Activated CD4-positive, CD25-positive, alpha-beta regulatory T cell treated with anti-CD3 and anti-CD28 coated beads, Interleukin-2, amount 50 U/mL, for 72 hours (primary cell): ENCODE measurements at places on chromosomes 3 and 15.

DNA sequence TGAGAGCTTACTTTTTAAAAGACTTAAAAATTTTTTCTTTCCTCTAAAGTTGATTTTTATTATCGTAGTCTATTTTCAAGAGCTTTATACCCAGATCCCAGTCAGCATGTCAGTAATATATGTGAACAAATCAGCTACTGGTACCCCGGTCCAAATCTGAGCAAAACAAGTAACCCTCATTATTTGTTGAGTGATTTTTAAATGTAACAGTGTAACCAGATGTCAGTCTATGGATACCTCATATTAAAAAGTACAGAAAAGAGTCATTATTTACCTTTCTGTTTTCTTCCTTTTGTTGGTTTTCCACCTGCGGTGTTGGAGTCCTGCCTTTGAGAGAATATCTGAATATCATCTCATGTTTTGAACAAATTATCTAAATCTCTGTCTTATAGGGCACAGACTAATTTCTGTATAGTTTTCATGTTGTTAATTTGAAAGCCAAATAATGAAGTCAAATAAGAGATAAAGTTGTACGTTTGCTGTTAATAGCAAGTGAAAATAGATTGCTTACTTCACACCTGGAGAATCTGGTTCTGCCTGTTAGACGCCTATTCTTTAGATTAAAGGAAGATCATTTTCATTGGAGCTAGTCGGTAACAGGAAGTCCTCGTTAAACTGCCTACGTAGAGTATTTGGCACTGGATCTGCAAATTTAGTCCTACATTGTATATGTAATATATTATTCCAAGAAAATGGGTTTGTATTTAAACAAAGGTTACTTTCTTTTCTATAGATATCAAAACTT, at the start of gene STX19:
STX19 (minus strand) TSS at position 505 of the 745 bp plus-strand sequence. CDS start 13,328 bp downstream, outside the sequence.
- DNase-seq, result no peak

GRCh38 chr3:128489927-128490649, 2.9 kb downstream of the GATA2 start:
- DNase-seq, result no peak

GRCh38 chr15:84942456-84942855, 39.2 kb upstream of the PDE8A start:
- no peak for DNase-seq

- DNase-seq, result no peak
Measured at GRCh38 chr3:59304296-59304695, 254.5 kb upstream of the CFAP20DC start.
